ENCODE measurements at places on chromosomes 3 and 15.

- DNase-seq, result peak; percentile 80
Measured at GRCh38 chr3:171770689-171771620, 39.3 kb downstream of the PLD1 start.

DNA sequence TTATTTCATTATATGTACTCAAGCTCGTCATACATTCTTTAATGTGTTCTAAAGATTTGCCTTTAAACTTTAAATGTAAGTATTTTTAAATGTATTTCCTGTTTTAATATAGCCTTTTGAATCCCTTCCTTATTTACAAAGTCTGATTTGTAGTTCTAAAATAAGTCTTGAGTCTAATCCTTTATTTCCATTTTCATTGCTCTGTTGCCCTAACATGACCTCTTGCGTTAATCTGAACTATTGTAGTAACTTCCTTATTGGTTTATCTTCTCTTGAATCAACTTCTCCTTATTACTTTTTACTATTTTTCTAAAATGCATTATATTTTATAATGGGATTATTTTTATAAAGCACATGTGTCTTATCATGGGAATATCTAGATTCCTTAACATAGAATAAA, 24.0 kb downstream of the KNL1 start:
- DNase-seq, result no peak

GRCh38 chr3:133494469-133494868, 79.0 kb upstream of the CDV3 start:
- no peak for DNase-seq

- peak; percentile 27 for DNase-seq
Measured at GRCh38 chr15:67792250-67792942, 32.9 kb upstream of the SKOR1 start.

- DNase-seq, result no peak
Measured at GRCh38 chr15:84659904-84660781, 2.1 kb upstream of the NMB start.

DNA sequence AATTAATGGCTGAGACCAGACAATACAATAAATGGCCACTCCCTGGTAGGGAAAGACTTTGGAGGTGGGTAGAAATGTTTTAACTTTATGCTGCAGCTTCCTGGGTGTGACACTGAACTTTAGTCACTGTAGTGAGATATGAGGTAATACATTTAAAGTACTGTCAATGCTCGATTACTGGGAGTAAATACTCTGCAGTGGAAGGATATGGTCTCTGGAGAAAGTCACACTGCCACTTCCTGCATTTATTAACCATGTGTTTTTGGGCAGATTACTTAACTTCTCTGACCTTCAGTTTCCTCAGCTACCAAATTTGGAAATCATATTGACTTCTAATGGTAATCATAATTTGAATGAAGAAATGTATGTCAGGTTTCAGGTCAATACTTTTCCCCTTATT, 317.1 kb upstream of the TGFBR2 start:
- peak; percentile 38 for DNase-seq

- no peak for DNase-seq
Measured at GRCh38 chr3:11910971-11911531, 64.4 kb upstream of the TAMM41 start.

DNA sequence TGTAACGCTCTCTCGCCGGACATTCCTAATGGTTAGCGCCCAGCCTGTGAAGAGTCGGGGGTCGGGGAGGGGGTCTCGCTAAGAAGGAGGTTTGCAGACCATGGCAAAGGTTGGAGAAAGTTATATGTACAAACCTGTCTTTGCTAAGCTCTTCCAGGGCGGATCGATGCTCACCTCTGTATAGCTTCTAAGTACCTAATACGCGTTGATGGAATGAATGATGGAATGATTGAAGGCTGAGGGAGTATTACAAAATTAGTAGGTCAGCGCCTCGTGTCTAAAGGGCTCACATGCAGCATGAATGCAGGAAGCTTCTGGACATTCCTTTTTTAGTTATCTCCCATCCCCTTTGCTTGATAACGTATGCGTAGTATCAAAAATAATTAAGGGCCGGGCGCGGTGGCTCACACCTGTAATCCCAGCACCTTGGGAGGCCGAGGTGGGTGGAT, 305 bp upstream of the KPNA1 start:
- DNase-seq, result no peak

GRCh38 chr15:62912808-62913207, 129.7 kb upstream of the TPM1 start:
- no peak for DNase-seq

GRCh38 chr3:133479895-133480669, 80.2 kb downstream of the BFSP2 start:
- DNase-seq, result peak; percentile 91

DNA sequence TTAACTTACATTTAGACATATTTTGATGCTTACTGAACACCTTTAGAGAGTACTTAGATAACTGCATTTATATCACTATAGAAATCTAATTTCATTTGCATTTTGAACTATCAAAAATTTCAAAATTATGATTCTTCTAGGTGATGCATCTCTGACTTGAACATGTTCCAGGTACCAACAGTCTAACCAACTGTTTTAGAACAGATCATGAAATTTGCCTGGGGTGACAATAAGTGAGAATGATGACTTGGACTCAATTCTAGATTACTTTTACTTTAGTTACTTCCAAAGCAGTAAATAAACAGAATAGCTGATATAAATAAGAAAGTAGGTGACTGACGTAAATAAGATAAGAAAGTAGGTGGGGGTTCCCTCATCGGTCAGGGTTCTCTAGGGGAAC, 307.8 kb downstream of the BCHE start:
- DNase-seq, result no peak

DNA sequence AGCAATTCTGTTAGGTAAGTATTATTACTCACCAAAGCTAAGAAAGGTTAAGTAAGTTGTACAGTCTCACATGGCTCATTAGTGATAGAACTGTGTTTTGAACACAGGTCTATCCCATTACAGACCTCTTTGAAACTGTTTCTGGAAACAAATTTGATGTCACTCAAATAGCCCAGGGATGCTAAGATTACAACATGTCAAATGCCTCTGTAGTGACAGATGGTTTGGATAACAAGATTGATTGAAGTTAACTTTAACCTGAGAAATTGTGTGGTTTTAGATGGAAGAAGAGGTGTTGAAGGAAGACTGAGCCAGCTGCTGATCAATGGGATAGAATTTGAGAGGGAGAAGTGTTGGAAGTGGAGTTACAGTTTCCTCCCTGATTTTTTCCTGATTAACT, 72.5 kb downstream of the SYN2 start:
- DNase-seq, result no peak

DNA sequence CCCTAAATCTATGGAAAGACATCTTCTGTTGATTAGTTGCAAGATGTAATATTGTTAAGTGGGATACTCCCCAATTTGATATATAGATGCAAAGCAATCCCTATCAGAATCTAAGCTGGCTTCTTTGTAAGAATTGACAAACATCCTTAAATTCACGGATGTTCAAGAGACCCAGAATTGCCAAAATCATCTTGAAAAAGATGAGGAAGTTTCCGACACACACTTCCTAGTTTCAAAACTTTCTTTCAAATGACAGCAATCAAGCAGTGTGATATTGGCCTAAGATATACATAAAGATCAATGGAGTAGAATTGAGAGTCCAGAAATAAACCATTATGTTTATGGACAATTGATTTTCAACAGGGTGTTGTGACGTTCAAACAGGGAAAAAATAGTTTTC, 383.6 kb downstream of the LPP start:
- DNase-seq, result no peak

GRCh38 chr15:55649058-55649423, 60.9 kb upstream of the PYGO1 start:
- peak; percentile 79 for DNase-seq

GRCh38 chr3:115246461-115247020, 99.5 kb upstream of the ZBTB20 start:
- no peak for DNase-seq

- DNase-seq, result peak; percentile 63
Measured at GRCh38 chr15:75061272-75061671, 37.9 kb downstream of the PPCDC start.

- DNase-seq, result no peak
Measured at GRCh38 chr3:167305340-167305890, 74.7 kb downstream of the ZBBX start.

- no peak for DNase-seq
Measured at GRCh38 chr3:182111967-182112366, 400.2 kb downstream of the SOX2 start.

DNA sequence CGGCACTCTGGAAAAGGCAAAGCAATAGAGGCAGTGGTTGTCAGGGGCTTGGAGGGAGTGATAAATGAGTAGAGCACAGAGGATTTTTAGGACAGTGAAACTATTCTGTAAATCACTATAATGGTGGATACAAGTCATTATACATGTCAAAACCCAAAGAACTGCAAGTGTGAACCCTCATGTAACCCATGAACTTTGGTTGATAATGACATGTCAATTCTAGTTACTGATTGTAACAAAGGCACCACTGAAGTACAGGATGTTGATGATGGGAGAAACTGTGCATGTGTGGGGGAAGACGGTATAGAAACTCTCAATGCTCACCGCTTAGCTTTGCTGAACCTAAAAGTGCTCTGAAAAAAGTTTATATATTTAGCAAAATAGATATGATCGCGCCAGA, 36.0 kb downstream of the BTLA start:
- no peak for DNase-seq

DNA sequence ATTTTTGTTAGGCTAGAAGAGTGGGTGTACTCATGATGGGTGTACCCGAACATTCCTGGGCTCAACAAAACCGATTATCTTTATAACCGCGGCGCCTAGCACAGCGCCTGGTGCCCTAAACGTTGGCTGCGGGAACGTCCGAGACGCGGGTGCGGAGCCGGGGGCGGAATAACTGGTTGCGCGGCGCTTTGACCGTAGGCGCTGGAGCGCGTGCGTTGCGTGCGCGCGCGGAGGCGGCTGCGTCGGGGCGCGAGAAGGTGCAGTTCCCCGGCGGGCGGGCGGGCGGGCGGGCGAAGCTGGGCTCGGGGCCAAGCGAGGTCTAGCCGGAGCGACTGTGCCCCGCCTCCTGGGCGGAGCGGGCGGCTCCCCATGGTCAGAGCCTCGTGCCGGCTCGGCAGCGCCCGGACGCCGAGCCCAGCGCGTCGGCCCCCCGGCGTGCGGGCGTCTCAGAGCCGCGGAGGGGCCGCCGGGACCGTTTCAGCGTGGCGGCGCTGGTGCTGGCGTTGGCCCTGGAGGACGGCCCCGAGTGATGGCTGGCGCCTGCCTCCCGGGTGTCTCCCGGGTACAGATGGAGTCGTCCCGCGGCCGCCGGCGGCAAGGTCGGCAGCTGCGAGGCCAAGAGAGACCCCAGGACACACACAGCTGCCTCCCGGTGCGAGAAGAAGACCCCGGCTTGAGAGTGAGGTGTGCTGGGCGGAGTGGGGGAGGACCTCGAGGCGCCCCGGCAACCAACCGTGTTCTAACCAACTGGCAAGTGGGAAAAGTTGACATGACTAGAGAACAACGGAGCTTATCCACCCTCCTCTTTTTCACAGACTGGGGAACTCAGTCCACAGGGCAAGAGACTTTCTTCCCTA, at the start of gene PLAAT1:
Gene PLAAT1, plus strand, starts transcription at position 373 of the 857 bp plus-strand sequence. CDS start 14,429 bp downstream, outside the sequence.
- DNase-seq, result peak; percentile 78

- DNase-seq, result no peak
Measured at GRCh38 chr3:158095814-158096704, 10.2 kb downstream of the SHOX2 start.

DNA sequence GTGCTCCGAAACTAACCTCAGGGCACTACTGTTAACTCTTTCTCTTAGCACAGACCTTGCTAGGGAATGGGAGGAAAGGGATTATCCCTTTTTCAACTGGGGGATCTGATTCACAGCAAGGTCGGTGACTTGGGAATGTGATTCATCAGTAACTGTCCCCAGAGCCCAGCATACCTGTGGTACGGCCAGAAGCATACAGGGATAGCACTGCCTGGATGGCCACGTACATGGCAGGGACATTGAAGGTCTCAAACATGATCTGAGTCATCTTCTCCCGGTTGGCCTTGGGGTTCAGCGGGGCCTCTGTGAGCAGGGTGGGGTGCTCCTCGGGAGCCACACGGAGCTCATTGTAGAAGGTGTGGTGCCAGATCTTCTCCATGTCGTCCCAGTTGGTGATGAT, 2.3 kb downstream of the ACTC1 start:
- DNase-seq, result peak; percentile 17

DNA sequence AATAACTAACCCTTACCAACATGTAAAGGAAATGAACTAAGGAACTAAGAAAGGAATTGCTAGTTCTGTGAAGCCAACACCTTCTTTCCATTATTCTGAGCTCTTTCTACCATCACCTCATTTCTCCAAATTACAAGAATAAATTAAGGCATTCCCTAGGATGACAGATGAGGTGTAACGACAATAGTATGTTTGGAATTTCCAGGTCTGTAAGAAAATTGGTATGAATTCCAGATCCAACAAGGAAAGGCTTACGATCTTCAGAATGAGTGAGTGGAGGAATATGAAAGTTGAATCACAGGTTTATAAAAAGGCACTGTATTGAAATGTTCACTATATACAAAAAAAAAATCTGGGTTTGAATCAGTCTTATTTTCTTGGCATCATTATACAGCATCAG, 4.5 kb upstream of the NANOGP8 start:
- DNase-seq, result peak; percentile 44

DNA sequence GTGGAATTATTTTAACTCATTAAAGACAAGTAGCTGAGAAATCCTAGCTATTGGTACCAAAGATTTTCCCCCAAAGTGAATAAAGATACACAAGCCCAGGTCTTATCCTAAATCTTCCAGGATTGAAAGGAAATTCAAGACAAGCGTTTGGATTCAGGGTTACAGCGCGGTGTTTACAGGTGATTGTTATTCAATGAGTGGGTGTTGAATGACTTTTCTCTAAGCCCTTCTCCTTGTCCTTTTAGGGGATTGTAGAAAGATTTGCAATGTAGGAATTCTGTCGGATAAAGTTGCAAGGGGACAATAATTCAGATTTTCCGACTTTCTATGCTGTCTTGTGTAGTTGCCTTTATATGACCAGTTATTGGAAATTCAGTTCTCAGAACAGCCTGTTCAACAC, 57.2 kb downstream of the USP13 start:
- DNase-seq, result no peak

DNA sequence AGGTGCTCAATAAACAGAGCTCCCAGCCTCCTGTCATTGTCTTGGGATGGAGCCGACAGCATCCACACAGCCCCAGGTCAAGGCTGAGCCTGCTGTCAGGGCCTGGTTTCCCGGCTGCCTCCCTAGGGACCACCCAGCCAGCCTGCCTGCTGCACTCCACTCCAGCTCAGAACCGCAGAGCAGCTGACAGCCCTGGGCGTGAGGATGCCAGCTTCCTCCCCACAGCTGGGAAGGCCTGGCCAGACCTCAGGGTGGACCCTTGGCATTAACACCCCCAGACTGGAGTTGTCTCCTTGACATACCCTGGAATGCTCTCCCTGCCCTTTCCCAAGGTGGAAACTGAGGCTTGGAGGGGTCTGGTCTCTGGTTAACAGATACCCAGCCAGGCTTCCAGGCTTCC, 112.0 kb downstream of the WNT7A start:
- no peak for DNase-seq
